ENCODE measurements at places on chromosomes 4 and X. TPM values are rescaled to one million over a fixed set of nuclear protein-coding genes. Genes with fewer than 3 reads are reported as not detected.

SORBS2 gene
- 7.9 TPM for polyA plus RNA-seq

SPANXA1 gene
- not detected for polyA plus RNA-seq

RAI2 gene
- polyA plus RNA-seq = 10.2 TPM

IL1RAPL2 gene
- polyA plus RNA-seq = not detected

ANXA3 gene
- polyA plus RNA-seq = 46.4 TPM

ADGRG2 gene
- not detected for polyA plus RNA-seq

RASL11B gene
- polyA plus RNA-seq = not detected

TIGD4 gene
- polyA plus RNA-seq = not detected

BEX3 gene
- polyA plus RNA-seq = 77.5 TPM

HSFX4 gene
- polyA plus RNA-seq = not detected

ESX1 gene
- polyA plus RNA-seq = not detected

TCEAL5 gene
- not detected for polyA plus RNA-seq
